ENCODE measurements at places on chromosomes 12 and 14. TPM values are rescaled to one million over a fixed set of nuclear protein-coding genes. Genes with fewer than 3 reads are reported as not detected.

DNA sequence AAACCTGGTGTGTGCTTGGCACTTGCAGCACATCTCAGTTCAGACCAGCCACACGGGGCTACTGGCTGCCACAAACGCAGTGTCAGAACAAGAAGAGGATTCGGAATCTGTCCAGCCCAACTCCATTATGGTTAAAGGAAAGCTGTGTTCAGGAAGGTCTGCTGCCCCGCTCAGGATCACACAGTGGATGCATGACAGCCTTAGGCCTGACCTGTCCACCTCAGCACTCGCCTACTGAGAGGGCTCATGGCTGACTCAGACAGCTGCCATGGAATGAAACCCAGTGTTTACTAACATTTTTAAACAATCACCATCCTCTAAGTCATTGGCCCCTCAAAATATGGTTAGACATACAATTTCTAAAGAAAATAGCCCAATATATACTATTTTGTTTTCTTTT is 5.6 kb upstream of the NIN start:
- DNase-seq = no peak

- DNase-seq = no peak
Observed at GRCh38 chr14:87286191-87286590, 706.8 kb downstream of the GALC start.

DNA sequence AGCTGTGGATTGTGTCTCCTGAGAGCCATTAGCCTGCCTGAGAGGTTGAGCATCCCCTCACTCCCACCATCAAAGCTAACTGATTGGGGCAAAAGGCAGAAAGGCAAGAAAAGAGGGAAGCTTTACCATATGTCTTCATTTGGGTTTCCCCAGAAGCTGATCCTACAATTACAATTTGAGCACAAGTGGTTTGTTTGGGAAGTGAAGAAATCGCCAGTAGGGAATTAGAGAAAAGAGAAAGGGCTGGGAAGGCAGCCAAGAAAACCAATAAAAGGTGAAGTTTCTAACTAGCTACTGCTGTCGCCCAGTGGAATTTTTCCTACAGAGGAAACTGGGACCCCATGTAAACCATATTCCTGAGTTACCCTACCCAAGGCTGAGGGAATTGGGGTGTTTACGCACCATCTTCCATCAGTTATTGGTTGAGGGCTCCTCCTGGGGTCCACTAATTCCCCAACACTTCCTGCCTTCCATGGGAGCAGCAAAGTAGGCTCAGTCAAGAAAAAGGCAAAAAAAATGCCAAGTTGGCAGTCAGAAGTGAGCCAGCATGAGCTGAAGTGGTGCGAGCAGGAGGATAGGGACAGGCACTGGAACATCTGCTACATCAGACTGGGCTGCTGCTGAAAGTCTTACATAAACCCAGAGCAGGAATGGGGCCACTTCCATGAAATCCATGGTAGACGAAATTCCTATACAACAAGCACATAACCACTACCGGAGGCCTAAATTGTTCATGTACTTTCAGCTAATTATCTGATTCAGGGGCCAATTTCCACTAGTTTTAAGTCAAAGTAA is 17.3 kb downstream of the KCNK10 start:
- DNase-seq = no peak

The LHX5 gene
- total RNA-seq = not detected

Measured in urinary bladder (tissue), 4 donors.